ENCODE measurements at places on chromosomes 6 and 20.

GRCh38 chr6:152472325-152472724 lies 164.8 kb downstream of the SYNE1 start:
- DNase-seq: no peak

GRCh38 chr6:29483186-29483585 lies 4.6 kb downstream of the MAS1L start:
- no peak for DNase-seq

GRCh38 chr6:28401172-28401571 lies 1.6 kb upstream of the ZSCAN12 start:
- no peak for DNase-seq

DNA sequence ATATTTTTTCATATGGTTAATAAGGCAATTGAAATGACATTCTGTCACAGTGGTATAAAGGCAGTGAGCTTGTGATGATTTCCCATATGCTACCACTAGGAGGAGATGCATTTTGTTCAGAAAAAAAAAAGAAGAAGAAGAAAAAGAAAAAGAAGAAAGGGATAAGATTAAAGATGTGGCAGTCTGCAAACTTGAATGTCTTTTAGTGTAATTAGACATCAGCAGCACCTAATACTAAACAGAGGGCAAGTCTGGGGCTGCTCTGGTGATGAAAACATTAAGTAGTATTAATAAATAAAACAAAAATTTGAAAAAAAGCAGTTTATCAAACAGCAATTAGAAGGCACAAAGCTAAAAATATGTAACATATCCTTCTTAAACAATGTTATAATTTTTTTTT lies 95.4 kb upstream of the DEFB112 start:
- no peak for DNase-seq

DNA sequence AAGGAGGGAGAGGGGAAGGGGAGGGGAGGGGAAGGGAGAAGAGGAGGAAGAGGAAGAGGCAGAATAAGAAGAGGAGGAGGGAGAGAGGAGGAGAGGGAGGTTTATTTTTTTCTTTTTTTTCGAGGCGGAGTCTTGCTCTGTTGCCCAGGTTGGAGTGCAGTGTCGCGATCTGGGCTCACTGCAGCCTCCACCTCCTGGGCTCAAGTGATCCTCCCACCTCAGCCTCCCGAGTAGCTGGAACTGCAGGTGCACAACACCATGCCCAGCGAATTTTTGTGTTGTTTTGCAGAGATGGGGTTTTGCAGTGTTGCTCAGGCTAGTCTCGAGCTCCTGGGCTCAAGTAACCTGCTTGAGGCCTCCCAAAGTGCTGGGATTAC lies 6.1 kb upstream of the GJA10 start:
- DNase-seq: no peak

DNA sequence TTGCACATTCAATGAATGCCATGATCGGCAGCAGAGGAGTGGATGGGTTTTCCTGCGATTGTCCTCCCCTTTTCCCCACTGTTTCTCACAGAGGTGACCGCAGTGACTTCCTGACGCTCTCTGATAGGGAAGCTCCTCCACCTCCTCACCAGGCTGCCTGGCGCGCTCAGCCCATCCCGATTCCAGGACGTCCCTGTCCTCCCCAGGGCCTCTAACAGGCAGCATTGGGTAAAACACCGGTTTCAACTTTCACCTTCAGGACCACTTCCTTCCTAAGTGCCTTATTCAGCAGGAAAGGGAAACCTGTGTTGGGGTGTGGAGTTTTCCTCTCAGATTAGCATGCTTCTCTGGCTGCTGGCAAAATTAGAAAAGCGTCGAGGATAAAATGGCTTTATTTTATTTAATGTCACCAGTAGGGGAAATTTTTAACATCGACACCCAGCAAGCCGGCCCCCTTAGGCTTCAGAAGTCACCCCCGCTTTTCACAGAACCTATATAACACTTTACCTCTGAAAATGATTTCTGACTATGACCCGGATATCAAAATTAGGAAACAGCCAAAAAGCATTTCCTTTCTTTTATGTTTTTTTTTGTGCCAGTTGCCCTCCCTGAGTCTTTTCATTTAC lies 570.4 kb upstream of the GJE1 start:
- peak; percentile 18 for DNase-seq

GRCh38 chr6:41470029-41470330 lies 76.2 kb upstream of the FOXP4 start:
- DNase-seq: no peak

- no peak for DNase-seq
Observed at GRCh38 chr6:1901556-1901955, 291.8 kb downstream of the FOXC1 start.

DNA sequence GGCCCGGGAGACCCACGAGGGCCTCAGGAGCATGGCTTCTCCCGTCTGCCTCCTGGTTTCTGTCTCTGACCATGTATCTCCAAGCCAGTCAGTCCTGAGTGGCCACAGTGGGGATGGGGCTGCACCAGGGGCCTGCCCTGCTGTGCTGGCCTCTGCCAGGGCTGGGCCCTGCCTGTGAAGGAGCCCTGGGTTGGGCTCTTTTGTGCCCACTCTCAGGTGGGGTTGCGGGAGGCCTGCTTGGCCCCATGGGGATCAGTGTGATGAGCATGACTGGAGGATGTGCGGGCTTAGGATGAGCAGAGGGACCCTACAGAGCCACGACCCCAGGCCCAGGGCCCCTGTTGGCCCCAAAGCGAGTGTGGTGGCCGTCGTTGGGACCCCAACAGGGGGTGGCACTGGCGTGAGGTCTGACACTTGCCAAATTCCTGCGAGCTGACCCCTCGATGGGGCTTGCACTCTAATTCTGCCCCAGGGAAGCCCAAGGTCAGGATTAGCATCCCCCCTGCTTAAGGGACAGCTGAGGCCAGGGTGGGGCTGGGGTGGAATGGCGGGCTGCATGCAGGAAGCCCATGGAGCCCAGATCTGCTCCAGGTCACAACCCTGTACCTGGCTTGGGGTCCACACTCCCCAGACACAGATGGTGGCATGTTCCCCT lies 90.0 kb upstream of the BHLHE23 start:
- DNase-seq: no peak

DNA sequence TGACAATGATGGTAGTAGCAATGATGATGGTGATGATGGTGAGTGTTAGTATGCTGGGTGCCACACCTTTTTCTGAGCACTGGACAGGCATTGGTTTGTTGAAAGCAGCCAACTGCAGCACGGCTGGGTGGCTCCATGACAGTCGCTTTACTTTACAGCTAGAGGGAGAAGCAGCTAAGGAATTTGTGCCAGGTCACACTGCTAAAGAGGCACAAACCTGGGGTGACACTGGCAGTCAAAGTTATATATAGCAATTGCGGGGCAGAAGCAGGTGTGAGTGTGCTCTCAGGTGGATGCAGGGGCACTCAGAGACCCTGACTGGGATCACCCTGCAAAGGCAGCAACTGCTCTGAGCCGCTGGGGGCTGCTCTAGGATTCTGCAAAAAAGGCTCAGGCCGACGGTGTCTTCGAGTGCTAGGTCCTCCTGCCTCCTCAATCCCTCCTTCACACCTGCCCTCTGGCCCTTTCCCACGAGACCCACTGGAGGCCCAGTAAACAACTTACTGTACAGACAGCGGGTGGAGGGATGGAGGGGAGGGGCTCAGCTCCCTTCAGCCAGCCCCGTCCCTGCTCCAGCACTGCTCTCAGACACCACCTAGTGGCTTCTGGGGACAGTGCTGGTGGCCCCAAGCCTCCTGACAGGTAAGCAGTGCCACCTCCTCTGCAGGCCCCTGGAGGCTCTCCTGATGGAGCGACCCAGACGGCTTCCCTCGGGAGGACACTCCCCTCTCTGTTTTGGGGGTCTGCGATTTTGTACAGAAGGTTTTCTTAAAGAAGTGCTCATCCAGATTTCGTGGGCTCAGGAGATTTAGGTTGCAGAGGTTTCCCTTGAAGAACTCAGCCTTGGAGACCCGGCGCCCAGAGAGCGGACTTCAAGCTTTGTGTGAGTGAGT lies 4.4 kb upstream of the RPS21 start:
- peak; percentile 48 for DNase-seq

- no peak for DNase-seq
Observed at GRCh38 chr6:153852481-153852880, 186.6 kb upstream of the OPRM1 start.

GRCh38 chr20:62728028-62728780 lies 19.6 kb downstream of the NTSR1 start:
- DNase-seq: no peak

DNA sequence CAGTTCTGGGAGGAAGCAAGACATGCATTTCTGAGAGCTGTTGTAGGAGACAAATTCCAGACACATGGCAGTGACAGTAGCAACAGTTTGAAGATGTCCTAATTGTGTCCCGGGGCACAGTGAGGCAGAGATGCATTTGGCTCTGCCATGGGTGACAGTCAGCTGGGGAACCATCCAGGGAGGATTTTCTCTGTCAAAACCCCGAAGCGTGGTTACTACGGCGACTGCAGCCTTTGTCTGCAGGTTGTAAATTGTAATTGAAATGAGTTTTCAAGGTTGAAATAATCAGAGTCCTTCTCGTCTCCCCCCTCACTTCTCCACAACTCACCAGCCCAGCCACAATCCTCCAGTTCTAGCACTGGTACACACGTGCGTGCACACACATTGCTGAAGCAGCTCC lies 100.1 kb downstream of the GRM4 start:
- DNase-seq: no peak

GRCh38 chr20:58135441-58136148 lies 92.9 kb downstream of the ANKRD60 start:
- DNase-seq: no peak

GRCh38 chr6:71446470-71446869 lies 157.9 kb downstream of the OGFRL1 start:
- DNase-seq: no peak

DNA sequence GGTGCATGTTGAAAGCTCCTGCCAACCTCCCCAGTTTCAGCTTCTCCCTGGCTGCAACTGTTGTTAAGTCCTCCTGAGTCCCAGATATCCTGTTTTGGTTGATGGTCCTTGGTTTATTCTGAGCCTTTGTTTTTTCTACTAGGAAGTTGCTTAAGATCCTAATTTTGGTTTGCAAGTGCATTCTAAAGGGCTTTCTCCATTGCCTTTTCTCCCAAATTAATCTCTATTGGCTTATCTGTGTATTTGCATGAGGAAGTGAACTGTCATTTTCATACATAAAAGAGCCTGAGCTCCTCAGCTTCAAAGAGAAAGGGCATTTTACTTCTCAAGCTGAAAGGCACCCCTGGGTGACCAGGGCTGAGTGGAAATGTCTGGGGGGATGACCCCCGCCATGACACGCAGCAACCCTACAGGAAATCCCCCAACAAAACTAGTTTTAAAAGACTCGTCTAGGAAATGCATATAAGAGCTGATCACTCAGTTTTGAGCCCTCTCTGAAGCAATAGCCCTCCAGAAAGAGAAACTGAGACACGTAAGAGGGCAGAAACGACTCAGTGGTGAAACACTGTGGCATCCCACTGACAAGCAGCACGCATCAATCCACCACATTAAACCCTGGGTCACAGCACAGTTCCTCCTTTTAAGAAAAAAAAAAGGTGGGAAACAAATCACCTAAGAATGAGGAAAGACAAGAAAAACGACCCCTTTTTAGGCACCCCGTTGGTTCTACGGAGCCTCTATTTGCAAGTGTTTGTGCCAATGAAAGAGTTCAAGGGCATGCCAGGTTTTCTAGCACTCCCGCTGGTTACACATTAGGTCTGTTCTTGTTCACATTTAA lies 140.9 kb downstream of the THBS2 start:
- no peak for DNase-seq

DNA sequence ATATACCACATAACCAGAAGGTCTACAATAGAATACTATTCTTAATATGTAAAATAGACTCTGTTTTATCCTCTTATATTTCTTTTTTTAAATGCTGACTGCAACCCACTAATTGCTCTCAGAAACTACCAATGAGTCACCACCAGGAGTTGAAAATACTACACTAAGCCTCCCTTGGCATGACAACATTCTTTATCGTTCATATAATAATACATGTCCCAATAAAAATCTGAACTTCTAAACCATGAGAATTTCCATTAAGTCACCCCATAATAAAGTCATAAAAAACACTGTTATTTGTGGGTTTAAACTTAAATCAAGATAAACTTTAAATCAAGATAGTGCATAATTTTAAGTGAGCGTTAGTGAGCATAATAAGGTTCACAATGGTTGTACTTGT lies 4.2 kb downstream of the HACE1 start:
- DNase-seq: no peak

- no peak for DNase-seq
Observed at GRCh38 chr20:44861531-44862006, 23.9 kb upstream of the YWHAB start.

DNA sequence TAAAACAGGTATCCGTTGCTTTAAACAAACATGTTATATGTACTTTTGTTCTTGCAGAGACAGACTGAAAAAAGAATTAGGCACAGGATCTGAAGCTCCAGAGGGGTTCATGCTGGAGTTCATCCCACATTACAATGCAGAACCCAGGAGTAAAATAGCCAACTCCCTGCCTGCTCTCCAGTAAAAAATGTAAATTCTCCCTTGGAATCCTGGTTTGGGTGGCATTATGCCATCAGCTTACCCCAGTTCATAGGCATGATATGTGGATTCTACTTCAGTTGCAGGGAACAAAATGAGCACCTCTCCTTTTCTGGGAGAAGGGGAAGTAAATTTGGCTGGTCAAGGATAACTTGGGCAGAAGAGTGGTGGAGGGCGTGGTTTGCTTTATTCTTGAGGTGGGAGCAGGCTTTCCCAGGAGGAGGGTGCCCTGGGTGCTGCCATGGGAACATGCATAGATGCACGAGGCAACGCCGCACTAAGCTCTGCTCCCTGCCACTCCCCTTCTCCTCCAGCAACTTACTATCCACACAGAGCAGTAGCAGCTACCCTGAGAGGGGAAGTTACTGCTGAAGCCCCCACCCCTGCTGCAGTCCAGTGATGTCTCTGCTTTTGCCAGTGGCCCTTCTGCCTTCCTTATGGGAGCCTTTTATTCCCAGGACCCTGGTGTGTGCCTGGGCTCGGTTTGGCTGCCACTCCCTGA lies 71.6 kb upstream of the GLP1R start:
- DNase-seq: no peak
